ENCODE measurements at places on chromosomes 4 and X.

DNA sequence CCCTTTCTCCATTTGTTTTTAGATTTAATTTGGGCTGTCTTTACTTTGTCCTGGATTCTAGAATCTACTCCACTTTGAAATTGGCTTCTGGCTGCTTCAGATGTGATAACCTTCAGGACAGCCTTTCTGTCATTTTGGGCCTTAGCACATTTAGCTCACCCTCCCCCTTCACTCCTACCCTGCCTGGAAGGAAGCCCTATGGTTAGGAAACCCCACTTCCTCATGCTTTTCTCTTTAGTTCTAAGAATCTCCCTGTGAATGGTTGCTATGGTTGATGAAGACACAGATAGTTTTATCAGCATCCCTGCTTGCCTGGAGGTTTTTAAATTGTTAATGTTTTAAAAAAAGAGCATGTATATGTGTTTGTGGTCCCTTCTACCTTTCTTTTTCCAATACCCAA, 100.7 kb upstream of the PTPN13 start:
- DNase-seq = no peak

- no peak for DNase-seq
These were observed 133.2 kb upstream of the ANXA3 start for GRCh38 chr4:78418406-78418805.

- DNase-seq = no peak
These were observed 66.0 kb upstream of the UNC5C start for GRCh38 chr4:95614684-95615205.

- DNase-seq = no peak
These were observed 292.4 kb downstream of the PPP1R2C start for GRCh38 chrX:42485601-42486000.

- peak; percentile 58 for DNase-seq
These were observed 70.0 kb upstream of the FAM241A start for GRCh38 chr4:112075129-112075753.

GRCh38 chr4:170339522-170339921, 249.8 kb upstream of the AADAT start:
- no peak for DNase-seq

- DNase-seq = no peak
These were observed 174.2 kb upstream of the SCML1 start for GRCh38 chrX:17563076-17563475.

GRCh38 chrX:25191403-25191802, 175.6 kb upstream of the ARX start:
- DNase-seq = no peak

DNA sequence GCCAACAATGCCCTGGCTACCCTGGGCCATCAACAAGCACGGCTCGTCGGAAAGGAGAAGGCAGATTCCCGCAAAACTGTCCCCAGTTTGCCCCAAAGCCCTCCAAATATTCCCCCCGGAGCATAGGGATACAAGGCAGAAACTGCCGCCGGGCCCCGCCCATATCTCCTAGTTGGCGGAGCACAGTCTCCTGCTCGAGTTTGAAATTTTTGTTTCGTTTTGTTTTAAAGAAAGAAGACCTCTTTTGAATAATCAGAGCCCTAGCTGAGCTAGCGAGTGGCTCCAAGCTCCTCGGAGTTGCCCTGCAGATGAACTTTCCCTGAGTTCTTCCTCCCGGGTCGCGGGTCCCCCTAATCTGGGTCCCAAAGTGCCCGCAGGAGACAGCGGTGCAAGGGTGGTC, 138.1 kb upstream of the ZIC3 start:
- peak; percentile 33 for DNase-seq

- no peak for DNase-seq
These were observed 111.5 kb downstream of the NR3C2 start for GRCh38 chr4:148330724-148331123.

- DNase-seq = no peak
These were observed 2.4 kb downstream of the CORIN start for GRCh38 chr4:47835494-47835893.

- DNase-seq = no peak
These were observed 65.0 kb downstream of the COQ2 start for GRCh38 chr4:83219344-83220331.

- DNase-seq = no peak
These were observed 4.8 kb upstream of the GAR1 start for GRCh38 chr4:109810552-109811387.

GRCh38 chr4:7697343-7697742, 242.3 kb downstream of the AFAP1 start:
- DNase-seq = no peak

DNA sequence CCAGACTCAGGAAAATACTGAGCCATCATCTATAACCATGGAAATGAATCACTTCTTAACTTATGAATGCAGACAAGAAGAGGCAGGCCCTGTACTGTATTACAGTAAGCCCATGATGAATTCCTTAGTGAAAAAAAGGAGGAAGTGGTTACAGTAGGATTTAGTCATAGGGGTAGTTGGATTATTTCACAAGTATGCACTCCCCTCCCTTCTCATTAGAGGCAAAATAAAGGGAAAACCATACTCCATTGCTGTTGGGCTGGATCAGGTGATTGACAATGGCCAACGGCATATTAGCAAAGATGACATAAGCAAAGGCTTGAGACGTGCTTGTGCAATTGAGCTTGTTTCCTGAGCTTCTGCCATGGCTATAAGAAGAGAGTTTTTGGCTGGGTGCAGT, 181.1 kb upstream of the PRPS2 start:
- no peak for DNase-seq

GRCh38 chrX:24248042-24248441, 65.8 kb downstream of the SUPT20HL2 start:
- no peak for DNase-seq

DNA sequence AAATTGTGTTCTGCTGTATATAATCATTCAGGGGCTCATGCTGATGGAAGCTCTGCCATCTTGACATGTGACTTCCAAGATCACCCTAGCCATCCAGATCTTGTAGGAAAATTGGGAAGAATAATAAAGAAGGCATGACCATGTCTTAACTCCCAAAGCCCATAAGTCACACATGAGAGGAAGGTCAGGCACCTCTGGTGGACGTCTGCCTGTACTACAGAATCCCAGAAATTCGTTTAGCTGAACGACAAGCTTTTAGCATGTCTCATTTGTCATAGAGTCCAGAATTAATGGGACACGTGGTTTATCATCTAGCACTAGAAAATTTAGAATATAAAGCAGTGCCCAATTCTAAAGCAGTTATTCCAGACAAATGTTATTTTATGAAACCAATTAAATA, 212.7 kb downstream of the CENPC start:
- DNase-seq = no peak

GRCh38 chr4:84678976-84679744, 96.2 kb downstream of the CDS1 start:
- no peak for DNase-seq

GRCh38 chr4:183596067-183596757, 62.8 kb downstream of the RWDD4 start:
- DNase-seq = no peak

DNA sequence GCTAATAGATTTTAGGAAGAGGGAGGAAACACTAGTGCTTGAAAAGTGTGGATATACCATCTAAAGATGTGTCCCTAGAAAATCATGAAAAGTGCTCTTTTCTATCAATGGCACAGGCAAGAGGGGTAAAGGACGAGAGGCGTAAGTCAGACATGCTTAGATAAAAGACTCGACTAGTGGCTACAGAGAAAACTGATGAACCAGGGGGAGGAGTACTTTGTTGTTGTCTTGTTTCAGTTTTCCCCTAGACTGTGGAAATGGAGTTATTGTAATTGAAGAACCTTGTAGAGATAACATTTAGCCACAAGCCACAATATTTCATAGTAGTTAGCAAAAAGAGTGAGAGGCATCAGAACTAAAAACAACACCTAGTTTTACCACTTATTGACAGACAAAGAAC, 21.4 kb downstream of the GALNTL6 start:
- DNase-seq = no peak

GRCh38 chr4:74038086-74038424, 434 bp downstream of the CXCL3 start:
- no peak for DNase-seq

DNA sequence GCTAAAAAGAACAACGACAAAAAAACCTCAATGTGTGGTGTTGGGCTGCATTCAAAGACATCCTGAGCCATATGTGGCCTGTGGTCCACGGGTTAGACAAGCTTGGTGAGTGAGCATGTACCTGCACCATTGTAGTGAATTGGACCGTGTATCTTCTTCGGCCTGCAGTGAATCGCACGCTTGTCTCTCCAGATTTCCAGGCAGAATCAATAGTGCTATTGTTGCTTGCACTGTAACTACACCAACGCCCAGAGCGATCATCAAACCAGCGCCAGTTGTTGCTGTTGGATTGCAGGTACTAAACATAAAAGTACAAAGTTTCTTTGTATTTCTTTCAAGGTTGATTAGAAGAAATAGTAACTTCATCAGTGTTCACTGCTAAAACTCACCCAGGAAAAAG, 101.6 kb downstream of the HUWE1 start:
- no peak for DNase-seq

DNA sequence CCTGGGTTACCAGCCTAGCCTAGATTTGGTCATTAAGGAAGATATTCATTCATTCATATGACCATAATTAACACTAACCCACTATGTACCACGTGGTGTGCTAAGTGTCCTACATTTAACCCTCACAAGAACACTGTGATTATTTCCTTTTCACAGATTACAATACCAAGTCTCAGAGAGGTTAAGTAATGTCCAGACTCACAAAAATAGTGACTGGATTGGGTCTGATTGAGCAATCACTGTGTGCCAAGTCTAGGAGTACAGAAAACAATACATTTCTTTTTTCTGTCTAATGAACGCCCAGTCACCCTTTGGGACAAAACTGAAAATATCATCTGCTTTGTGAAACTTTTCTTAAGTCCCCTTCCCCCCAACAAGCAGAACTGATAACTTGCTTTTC, 7.6 kb upstream of the DLG3 start:
- DNase-seq = no peak

DNA sequence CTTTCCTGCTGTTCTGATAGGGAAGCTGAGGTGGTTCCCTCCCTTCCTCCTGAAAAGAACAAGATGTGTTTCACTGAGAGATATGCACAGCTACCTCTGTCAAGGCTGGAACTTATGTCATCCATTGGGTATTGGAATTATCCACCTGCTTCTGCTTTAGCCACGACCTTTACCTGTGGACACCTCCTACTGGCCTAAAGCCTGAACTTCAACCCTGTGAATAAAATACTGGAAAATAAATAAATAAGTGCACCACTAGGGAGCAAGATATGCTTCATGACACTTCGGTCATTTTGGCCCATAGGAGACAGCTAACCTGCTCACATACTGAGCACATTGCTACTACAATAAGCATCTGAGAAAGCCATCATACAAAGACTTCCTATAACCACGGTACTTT, 419.9 kb upstream of the NWD2 start:
- no peak for DNase-seq

DNA sequence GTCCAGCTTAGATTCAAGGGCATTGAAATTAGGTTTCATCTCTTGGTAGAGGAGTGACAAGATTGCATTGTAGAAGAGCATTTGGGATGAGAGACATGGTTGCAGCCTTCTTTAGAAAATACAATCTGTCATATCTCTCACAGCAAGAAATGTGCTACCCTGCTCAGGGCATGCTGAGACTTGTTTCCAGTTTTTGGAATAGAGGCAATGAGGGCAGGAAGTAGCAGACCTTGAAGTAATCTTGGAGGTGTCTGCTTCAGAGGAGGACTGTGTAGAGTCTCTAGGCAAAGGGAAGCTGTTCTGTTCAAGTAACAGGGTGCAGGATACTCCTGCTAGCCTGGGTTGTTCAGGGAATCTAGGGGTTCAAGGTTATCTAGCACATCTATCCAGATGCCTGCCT, 116.1 kb upstream of the ZNF827 start:
- DNase-seq = no peak

DNA sequence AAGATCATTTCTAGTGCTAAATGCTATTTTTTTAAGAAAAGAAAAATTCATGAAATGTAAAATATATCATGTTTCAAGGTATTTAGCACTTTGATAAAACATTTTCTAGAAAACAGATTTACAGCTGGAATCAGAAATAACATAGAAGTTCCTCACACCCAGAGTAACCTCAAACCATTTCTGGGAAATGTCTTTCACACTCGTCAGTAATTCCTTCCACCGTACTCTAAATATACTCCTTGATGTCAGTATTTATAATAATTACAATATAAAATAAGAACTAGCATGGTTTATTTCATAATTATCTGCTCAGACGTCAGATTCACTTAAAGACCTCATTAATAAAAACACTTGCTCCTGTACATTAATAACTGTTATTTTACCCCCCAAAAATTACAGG, 103.9 kb downstream of the ADGRA3 start:
- no peak for DNase-seq

DNA sequence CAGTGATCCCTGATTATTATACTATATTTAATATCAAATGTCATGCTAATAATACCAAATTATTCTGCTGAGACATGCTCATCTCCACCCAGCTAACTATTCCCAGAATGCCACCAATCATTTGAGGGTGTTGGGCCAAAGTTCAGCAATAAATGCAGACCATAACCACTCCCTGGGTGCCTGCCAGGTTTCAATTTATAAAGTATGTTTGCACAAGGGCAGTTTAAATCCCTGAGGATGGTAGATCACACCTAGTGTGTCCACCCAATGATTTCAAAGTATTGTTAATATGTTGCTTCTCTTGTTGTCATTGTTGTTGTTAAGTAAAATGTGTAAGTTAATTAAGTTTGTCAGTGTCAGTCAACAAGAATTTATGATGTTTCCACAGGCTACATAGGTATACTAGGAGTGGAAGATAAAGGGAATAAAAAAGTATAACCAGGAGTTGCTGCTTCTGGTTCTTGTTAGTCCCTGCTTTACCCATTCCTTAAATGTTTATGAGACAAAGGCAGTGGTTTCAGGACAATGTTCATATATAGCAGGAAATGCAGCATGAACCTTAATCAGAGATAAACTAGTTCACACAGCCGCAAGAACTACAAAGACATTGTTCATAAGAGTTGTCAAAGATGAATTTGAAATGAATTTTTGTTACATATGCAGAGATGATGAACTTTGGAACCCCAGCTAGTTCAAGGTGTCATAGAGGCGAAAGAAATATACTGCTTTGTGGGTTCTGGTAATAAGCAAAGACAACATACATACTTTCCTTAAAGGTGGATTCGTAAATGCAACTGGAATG, 25.5 kb downstream of the HPGD start:
- DNase-seq = no peak

- no peak for DNase-seq
These were observed 320.6 kb downstream of the ADGRL3 start for GRCh38 chr4:61520681-61521160.

GRCh38 chrX:152842772-152843338, 12.0 kb downstream of the NSDHL start:
- DNase-seq = no peak

- DNase-seq = no peak
These were observed 134.4 kb upstream of the BMPR1B start for GRCh38 chr4:94623126-94623911.

- no peak for DNase-seq
These were observed 169.2 kb upstream of the CPEB2 start for GRCh38 chr4:14833053-14833452.

All from GM13976 (cell line).